ENCODE measurements at places on chromosomes 3 and 15.

- no peak for DNase-seq
Observed at GRCh38 chr3:139746481-139746880, 68.7 kb upstream of the NMNAT3 start.

GRCh38 chr15:57451555-57451954, 75.2 kb downstream of the CGNL1 start:
- no peak for DNase-seq

DNA sequence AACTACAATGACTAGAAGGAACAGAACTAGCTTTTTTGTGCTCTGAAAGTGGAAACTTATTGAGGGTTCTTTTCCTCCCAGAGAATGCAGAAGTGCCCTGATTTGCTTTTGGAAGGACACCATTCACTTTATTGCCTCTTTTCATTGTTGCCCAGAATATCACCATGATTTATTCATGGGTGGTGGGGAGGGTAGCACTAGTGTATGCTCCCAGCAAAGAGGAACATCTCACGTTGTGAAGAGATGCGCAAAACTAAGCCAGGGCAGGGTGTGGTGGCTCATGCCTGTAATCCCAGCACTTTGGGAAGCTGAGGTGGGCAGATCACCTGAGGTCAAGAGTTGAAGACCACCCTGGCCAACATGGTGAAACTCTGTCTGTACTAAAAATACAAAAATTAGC, 31.4 kb downstream of the FLNB start:
- no peak for DNase-seq

DNA sequence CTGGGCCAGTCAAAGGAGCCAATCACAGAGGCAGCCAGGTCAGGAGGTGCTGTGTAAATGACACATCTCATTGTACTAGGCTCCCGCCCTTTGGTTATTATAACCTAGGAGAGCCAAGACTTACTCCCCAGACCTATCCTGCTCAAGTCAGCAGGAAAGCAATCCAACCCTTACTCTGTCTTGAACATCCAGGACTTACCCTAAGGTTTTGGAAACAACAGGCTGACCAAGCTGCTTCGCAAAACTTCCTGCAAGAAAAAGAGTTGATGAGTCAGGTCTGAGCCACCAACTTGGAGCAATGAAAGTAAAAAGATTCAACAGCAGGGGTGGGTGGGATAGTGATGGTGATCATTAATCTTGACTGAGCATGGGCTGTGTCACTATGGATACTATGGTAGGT, 144.4 kb downstream of the MYLK start:
- DNase-seq = no peak
